ENCODE measurements at places on chromosomes 5 and 9.

DNA sequence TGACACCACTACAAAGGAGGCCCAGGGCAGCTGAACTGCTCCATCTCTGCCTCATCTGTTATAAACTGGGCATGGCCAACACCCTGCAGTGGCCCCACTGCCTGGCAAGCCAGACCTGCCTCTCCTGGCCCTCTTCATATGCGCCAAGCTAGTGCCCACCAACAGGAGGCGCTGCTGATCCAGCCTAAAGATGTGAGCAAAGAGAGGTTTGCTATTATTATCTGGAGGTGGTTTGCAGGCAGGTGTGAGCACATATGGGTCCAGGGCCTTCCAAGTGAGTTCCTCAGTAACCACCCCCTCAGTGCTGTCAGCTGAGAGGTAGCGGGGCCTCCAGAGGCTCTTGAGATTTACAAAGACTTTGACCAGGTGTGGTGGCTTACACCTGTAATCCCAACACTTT, 232.2 kb downstream of the SYK start:
- DNase-seq, result no peak

DNA sequence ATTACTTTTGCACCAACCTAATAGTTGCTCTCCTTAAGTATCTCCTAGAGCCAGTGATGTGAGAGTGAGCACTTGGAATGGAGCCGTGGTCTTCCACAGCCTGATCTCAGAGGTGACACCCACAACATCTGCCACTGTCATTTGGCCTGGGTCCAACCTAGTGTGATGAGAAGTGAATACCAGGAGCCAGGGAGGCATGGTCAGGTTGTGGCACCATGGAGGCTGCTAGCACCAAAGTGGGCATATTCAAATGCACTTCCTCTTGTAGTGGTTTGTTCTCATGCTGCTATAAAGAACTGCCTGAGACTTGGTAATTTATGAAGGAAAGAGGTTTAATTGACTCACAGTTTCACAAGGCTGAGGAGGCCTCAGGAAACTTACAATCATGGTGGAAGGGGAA, 22.6 kb upstream of the CEP72 start:
- no peak for DNase-seq

GRCh38 chr5:116738615-116739261, 164.1 kb upstream of the SEMA6A start:
- DNase-seq, result no peak

DNA sequence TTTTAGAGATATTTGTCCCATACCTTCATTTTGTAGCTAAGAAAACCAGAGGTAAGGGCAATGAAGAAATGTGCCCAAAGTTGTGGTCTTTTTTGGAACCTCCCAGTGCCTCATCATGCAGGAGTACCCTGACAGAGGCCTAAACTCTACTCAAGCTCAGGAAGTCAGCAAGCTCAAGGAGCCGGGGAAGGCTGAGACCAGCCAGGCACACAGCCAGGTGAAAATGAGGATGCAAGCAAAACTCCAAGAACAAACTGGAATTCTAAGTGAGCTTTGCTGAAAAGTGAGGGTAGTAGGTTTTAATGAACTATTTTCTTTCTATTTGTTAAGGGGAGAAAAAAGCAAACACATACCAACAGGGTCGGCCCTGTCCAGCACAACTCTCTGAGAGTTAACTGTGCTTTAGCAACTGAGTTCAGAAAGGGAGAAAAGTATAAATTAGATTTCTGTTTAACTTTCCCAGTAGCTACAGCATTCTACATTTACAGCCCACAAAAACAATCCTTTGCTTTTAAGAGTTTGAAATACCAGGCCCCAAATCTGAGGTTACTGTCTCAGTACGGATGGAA, 146.4 kb downstream of the GNAQ start:
- no peak for DNase-seq

DNA sequence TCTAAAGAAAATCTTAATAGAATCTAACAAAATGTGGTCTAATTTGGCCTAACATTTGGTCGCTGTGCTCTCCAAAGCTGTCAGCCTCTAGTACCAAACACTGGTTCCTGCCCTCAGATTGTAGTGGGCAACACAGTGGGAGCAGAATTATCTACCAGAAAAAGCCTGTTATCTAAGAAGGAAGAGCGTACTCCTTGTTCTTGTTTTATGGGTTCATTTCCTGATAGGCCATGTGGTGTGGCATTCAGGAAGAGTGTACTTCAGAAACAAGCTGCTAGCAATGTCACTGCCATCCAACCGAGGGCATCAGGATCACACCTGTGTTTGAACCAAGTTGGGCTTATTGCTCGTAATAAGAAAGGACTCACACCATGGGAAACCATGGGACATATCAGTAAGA, 487.9 kb upstream of the DAP start:
- no peak for DNase-seq

- no peak for DNase-seq
Measured at GRCh38 chr5:170917113-170917512, 55.3 kb downstream of the RANBP17 start.

- DNase-seq, result no peak
Measured at GRCh38 chr5:820245-820644, 30.5 kb downstream of the ZDHHC11 start.

GRCh38 chr9:124812441-124812876, 35.5 kb downstream of the OLFML2A start:
- DNase-seq, result no peak

GRCh38 chr5:16666883-16667398, 50.1 kb upstream of the RETREG1 start:
- no peak for DNase-seq

DNA sequence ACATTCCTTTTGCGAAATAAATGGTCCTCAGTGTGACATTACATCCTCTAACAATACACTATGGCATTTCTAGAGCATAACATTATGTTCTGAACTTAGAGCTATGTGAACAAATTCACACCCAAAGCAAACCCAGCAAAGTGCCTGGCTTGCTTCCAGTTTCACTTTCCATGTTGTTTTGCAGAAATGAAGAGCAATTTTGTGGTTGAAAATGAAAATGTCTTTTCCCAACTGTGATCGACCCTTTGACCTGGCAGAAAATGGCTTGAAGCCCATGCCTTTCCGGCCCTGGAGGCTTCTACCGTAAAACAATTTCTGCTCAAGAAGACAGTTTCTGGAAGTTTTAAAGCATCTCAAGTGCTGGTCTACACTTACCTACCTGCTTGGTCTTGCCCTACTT, 344.7 kb upstream of the RGMB start:
- no peak for DNase-seq

- peak; percentile 30 for DNase-seq
Measured at GRCh38 chr9:111483439-111483857, 735 bp downstream of the ECPAS start.

- DNase-seq, result no peak
Measured at GRCh38 chr9:89478821-89479668, 18.9 kb downstream of the SEMA4D start.

DNA sequence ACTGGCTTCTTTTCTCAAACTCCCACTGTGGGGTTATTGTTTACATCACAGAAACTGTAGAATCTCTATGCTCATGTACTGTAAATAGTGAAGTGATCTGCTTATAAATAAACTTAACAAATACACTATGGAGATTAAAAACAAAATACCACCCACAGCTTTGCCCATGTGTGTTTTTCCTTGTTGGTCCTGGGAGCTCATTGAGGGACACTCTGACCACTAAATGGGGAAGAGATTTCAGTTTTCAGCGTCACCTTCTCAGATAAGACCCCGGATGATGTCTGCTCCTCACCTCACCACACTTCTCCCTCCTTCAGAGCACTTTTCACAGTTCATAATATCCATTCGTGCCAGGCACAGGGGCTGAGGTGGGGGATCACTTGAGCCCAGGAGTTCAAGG, 89.7 kb downstream of the PDE6A start:
- no peak for DNase-seq

GRCh38 chr5:133992429-133993155, 12.2 kb downstream of the VDAC1 start:
- no peak for DNase-seq

GRCh38 chr9:91946653-91947488, 3.2 kb downstream of the ROR2 start:
- no peak for DNase-seq

GRCh38 chr5:17411436-17412402, 86.3 kb upstream of the TAF11L2 start:
- no peak for DNase-seq

GRCh38 chr9:133783331-133783731, 45.2 kb upstream of the SARDH start:
- no peak for DNase-seq

- no peak for DNase-seq
Measured at GRCh38 chr5:154740957-154741356, 14.2 kb upstream of the LARP1 start.

GRCh38 chr5:57768745-57769144, 286.1 kb upstream of the ACTBL2 start:
- no peak for DNase-seq

GRCh38 chr5:9601055-9601739, 29.0 kb downstream of the TAS2R1 start:
- no peak for DNase-seq

DNA sequence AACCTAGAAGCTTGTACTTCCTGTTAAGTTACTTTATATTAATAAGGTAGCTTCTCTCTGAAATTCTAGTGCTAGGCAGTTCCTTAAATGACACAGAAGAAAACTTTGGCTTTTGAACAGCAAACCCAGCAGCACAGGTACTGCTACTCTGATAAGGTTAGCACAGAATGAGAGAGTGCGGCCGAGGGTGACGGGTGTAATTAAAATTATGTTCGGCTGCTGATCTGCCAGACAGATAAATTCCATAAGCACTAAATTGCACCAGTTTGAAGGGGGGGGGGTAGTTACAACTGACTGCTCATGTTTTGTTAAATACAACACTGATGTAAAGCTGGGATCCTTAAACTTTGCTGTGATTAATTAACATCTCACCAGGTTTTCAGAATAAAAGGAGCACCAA, 475.1 kb downstream of the SPOCK1 start:
- DNase-seq, result no peak

DNA sequence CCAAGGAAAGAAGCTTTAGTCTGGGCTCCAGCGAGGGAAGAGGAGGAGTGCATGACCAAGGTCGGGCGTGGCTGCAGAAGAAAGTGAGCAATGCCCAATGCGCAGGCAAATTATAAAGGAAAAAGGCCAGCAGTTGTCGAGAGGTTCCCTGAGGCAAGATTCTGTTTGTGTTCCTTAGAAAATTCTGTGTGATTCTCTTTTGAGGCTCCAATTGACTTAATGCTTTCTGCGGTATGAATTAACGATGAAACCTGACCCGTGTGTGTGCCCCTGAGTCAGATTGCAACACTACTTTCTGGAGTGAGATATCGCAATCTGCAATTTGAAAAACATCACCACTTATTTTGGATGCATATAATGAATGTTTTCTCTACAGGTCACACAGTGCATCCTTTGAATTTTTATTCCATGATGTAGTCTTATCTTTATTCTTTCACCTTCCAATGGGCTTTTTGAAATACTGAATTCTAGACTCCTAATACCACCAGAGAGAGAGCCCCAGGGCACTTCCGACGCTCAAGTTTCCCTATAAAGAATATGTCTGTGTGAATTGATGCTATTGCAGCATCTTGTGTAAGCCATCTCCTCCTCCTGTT, 117.9 kb upstream of the IL6ST start:
- no peak for DNase-seq

GRCh38 chr5:14036514-14036913, 92.0 kb upstream of the DNAH5 start:
- no peak for DNase-seq

DNA sequence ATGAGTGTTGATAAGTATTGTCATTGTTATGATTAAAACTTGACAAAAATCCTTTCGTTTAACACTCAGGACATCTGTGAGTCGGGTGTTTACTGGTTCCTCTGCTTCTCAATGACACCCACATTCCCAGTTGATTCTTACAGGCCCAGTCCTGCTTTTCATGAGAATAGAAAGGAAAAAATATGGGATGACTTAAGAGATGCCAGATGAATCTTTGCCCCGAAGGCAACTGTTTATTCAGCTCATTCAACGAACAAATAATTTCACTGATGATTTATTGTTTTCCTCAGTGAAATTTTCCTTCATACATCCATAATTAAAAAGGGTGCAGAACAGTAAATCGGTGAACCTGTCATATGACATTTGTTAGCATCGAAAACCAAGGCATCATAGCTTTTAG, 452.4 kb upstream of the WWC1 start:
- DNase-seq, result no peak

- peak; percentile 38 for DNase-seq
Measured at GRCh38 chr5:162209005-162209605, 141.5 kb downstream of the GABRG2 start.

- no peak for DNase-seq
Measured at GRCh38 chr9:33380390-33381094, 21.8 kb downstream of the AQP7 start.

- DNase-seq, result peak; percentile 77
Measured at GRCh38 chr5:88833371-88834130, 49.4 kb downstream of the MEF2C start.

GRCh38 chr9:12091865-12092527, 601.2 kb upstream of the TYRP1 start:
- no peak for DNase-seq

DNA sequence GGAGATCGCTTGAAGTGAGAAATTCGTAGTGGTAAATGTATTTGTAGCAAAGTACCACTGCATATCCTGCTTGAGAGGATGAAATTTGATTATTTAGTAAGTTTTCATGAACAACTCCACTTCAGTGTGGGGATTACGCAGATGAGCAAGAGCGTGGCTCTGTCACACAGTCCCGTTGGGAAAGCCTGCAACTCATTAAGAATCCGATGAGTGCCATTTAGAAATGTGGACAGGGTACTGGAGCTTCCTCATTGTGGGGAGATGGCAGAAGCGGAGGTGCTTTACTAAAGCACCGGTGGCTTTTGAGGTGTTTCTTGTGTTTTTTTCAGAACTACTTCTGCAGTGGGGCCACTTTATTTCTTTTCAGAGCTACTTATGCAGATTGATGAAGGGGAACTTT, 1.4 kb downstream of the TJP2 start:
- DNase-seq, result no peak

GRCh38 chr9:33430942-33431341, 16.5 kb downstream of the AQP3 start:
- DNase-seq, result no peak

DNA sequence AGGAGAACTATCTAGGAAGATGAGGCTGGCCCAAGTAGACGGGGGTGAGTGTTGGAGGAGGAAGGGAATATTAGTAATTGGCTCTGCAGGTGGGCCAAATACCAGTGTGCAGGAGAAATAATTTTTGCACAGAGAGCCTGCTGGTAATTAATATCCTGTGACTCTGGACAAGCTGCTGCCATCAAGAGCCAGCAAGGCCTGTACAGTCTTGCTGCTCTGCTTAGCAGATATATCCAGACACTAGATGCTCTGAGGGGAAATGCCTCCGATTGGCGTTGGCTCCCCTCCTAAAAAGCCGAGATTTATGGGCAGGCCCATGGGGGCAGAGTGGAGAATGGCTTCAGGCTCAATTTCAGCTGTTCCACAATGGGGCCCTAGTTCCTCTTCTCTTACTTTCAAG, 29.6 kb upstream of the ASTN2 start:
- no peak for DNase-seq

DNA sequence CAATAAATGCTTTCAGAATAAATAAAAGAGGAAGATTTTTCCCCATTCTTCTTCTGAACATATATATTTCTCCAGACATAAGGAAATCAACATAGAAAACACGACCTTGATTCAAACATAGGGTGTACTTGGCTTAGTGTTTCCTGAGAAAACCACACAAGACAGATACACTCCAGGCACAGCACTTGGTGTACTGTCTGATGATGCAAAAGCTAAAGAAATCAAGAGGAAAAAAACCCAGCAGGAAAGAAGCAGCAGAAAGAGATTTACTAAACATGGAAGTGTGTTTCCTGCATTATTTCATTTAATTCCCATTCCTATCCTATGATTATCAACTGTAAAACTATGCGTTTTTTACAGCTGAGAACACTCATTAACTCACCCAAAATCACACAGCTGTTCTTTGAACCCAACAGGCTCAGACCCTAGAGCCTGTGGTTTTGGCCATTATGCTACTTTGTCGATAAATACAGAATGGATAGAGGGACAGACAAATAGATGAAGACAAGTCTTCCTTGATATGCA, 46.1 kb downstream of the NIPAL4 start:
- no peak for DNase-seq

All from kidney capillary endothelial cell (primary cell).